ENCODE measurements at places on chromosomes 6 and 20. TPM values are rescaled to one million over a fixed set of nuclear protein-coding genes. Genes with fewer than 3 reads are reported as not detected.

Gene WFDC5
- not detected for total RNA-seq

Gene STMN3
- total RNA-seq, result 2.7 TPM

Gene RHAG
- not detected for total RNA-seq

Gene SIM1
- total RNA-seq, result under 0.01 TPM

Gene EMILIN3
- total RNA-seq, result not detected

Gene KCNK16
- not detected for total RNA-seq

Gene EFHC1
- 12.2 TPM for total RNA-seq

Gene ABT1
- total RNA-seq, result 21.9 TPM

Gene WDR27
- total RNA-seq, result 36.8 TPM

Gene ADGRB3
- under 0.01 TPM for total RNA-seq

Gene KCNB1
- total RNA-seq, result under 0.01 TPM

Gene JAG1
- 171 TPM for total RNA-seq

Gene RAD21L1
- total RNA-seq, result under 0.01 TPM

Gene DCDC2
- total RNA-seq, result not detected

Gene ARG1
- total RNA-seq, result not detected

Gene CENPW
- total RNA-seq, result 23.6 TPM

Gene PRPH2
- total RNA-seq, result 0.19 TPM

Gene SIRPA
- total RNA-seq, result 14.4 TPM

Gene KIF25
- not detected for total RNA-seq

Gene TRIM31
- total RNA-seq, result not detected

Gene AVP
- not detected for total RNA-seq

Gene TRIM38
- total RNA-seq, result 7.4 TPM

Gene NHLRC1
- total RNA-seq, result 0.99 TPM

Gene SIRT5
- total RNA-seq, result 8.1 TPM

Gene GPSM3
- total RNA-seq, result 4.2 TPM

Gene NAPB
- 5.8 TPM for total RNA-seq

Gene PGC
- total RNA-seq, result not detected

Gene AGER
- total RNA-seq, result 0.36 TPM

Gene BMP6
- 190 TPM for total RNA-seq

Gene KIF3B
- 29.3 TPM for total RNA-seq

Gene FOXP4
- 2.7 TPM for total RNA-seq

Gene TMEM217
- total RNA-seq, result 8.6 TPM

Gene PXDC1
- 87.6 TPM for total RNA-seq

Gene TMEM151B
- total RNA-seq, result not detected

Gene ZFP57
- 0.99 TPM for total RNA-seq

Gene UBE2J1
- total RNA-seq, result 34.4 TPM

Gene SAMD5
- 1.2 TPM for total RNA-seq

Gene PPP1R3G
- 1.2 TPM for total RNA-seq

Gene NOX3
- total RNA-seq, result not detected

Gene EEF1A2
- 2.0 TPM for total RNA-seq

Gene COL20A1
- total RNA-seq, result not detected

Gene CTAGE9
- total RNA-seq, result not detected

Gene COL10A1
- not detected for total RNA-seq

Gene UBD
- total RNA-seq, result 1.2 TPM

Gene SLA2
- not detected for total RNA-seq

Gene IMPG1
- total RNA-seq, result not detected
